ENCODE measurements at places on chromosomes 1 and 21. TPM values are rescaled to one million over a fixed set of nuclear protein-coding genes. Genes with fewer than 3 reads are reported as not detected.

GRCh38 chr1:4797429-4797828 lies 143.0 kb downstream of the AJAP1 start:
- H3K4me1 ChIP-seq: no peaks in the 10 kb centered on the region
- H3K27me3 ChIP-seq: no peaks in the 10 kb centered on the region
- H3K27ac ChIP-seq: no peak overlapping the region
- H3K4me3 ChIP-seq: no peak overlapping the region

DNA sequence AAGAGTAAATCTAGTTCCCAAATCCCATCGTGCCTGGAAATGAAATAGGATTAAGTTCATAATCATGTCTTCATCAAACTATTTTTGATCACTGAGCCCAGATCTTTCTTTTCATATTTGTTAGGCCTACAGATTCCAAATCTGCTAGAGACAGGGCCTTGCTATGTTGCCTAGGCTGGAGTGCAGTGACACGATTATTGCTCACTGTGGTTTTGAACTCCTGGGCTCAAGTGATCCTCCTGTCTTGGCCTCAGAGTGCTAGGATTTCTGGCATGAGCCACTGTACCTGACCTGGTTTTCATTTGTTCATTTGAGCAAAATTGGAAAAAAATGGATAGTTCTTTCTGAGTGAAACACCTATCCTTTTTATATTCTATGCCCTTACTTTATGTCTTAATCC lies 28.0 kb upstream of the DIPK1A start:
- H3K27me3 ChIP-seq: no peaks in the 10 kb centered on the region
- no peaks in the 10 kb centered on the region for H3K4me1 ChIP-seq
- H3K27ac ChIP-seq: no peak overlapping the region
- no peak for DNase-seq
- H3K4me3 ChIP-seq: no peak overlapping the region

The PRR9 gene
- total RNA-seq: not detected

GRCh38 chr1:234089396-234089795 lies 184.9 kb downstream of the SLC35F3 start:
- H3K4me1 ChIP-seq: no peaks in the 10 kb centered on the region
- H3K4me3 ChIP-seq: no peak overlapping the region
- H3K36me3 ChIP-seq: no peaks in the 10 kb centered on the region
- H3K27me3 ChIP-seq: no peaks in the 10 kb centered on the region
- H3K27ac ChIP-seq: no peak overlapping the region

DNA sequence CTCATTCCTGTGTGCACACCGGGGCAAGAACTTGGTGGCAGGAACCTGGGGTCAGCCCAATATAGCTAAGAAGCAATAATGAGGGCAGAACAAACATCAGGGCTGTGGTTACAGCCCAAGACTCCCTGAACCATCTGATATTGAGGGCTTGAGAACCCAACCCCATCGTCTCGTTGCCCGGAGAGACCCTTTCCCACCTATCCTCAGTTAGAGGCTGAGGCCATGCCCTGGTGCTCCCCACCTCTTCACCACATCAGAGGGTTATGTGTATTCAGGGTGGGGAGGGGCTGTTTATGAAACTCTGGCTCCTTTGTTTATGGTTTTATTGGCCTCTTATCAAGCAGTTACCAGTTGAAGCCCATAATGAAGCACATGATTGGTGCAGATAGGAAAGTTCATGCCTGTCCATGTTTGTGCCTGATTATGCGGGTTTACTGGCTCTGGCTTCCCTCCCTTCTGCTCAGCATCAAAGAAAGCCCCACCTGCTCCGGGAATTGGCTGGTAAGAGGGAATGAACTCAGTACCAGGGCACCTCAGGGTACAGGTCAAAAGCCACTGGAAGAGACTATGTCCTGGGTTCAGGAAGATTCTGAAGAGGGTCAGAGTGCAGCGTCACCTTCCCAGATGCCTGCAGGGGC lies 14.5 kb downstream of the NUAK2 start:
- H3K27ac ChIP-seq: no peak overlapping the region
- DNase-seq: no peak
- no peaks in the 10 kb centered on the region for H3K27me3 ChIP-seq
- H3K36me3 ChIP-seq: peaks cover 95% of the 10 kb centered on the region
- H3K4me1 ChIP-seq: peaks cover 13% of the 10 kb centered on the region
- H3K4me3 ChIP-seq: no peak overlapping the region

The CNR2 gene
- total RNA-seq: 0.59 TPM

The KCNN3 gene
- 6.6 TPM for total RNA-seq

The LENEP gene
- total RNA-seq: 1.0 TPM

DNA sequence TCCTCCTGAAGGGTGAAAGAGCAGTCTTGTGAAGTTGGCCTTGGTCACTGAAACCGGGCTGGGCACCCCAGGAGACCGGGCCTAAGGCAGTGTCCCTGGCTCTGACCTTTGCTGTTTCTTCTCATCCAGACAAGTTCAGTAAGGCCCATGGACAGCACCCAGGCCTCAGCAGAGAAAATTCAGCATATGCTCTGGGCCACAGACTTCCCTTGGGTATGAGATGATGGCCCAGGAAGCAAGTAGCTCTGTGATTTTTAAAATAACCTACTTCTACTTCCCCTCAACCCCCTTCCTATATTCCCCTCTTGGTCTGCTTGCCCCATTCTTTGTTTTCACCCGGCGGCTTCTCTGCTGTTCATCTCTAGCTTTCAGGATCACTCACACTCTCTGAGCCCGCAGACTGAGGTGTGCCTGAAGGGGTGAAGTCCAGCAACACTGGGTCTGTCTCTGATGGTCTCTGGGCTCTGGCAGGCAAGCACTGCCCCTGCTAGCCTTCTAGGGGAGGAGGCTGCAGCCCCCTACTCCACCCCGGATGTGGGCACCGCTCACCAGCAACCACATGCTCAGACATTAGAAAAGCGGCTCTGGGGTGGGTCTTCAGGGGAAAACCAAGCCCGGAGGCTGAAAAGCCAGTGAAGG lies 2.9 kb upstream of the GPR25 start:
- peaks cover 16% of the 10 kb centered on the region for H3K27me3 ChIP-seq
- H3K27ac ChIP-seq: no peak overlapping the region
- H3K4me3 ChIP-seq: no peak overlapping the region

Measured in upper lobe of left lung (tissue), 6 donors.